Stimulated activated CD8-positive, alpha-beta memory T cell treated with anti-CD3 and anti-CD28 coated beads, Interleukin-4, amount 100 ng/mL, for 1 hour (primary cell): ENCODE measurements at places on chromosomes 7 and 10.

DNA sequence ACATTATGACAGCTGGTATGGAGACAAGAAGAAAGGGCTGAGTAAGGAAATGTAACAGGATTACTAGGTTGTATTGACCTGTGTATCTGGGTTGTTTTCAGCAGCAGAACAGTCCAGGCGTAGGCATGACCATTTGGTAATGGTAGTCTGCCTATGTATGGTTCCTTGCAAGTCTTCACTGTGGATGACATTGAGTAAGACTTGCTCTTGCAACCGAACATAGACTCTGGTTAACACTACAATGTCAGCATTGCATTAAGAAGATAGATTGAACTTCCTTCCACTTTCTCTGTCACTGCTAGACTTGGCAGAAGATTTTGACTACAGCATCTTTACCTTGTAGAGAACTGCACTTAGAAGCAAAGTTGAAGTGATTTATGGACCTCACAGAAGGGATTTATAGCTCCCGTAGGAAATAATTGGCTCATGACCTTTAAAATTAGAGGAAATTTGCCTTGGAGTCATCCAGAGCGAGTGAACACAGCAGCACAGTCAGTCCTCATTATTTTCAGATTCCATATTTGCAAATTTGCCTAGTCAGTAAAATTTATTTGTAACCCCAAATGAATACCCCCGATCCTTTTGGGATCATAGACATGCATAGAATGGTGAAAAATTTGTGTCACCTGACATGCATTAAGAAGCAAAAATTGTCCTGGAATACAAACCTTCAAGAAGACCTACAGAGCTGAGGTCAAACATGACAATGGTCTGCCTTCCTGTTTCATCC is 79.6 kb upstream of the STRIP2 start:
- no peak for DNase-seq

- peak; percentile 31 for DNase-seq
These were observed 145.1 kb downstream of the PLXNA4 start for GRCh38 chr7:132430861-132431822.

GRCh38 chr10:32244011-32244410 is 102.9 kb downstream of the EPC1 start:
- no peak for DNase-seq

- no peak for DNase-seq
These were observed 212.5 kb downstream of the SEC23IP start for GRCh38 chr10:120105001-120105400.

- no peak for DNase-seq
These were observed 273.8 kb downstream of the RNLS start for GRCh38 chr10:88309365-88309764.

GRCh38 chr10:88293073-88293472 is 290.0 kb downstream of the RNLS start:
- no peak for DNase-seq

GRCh38 chr7:56097700-56098099 is 4.9 kb upstream of the PHKG1 start:
- no peak for DNase-seq

DNA sequence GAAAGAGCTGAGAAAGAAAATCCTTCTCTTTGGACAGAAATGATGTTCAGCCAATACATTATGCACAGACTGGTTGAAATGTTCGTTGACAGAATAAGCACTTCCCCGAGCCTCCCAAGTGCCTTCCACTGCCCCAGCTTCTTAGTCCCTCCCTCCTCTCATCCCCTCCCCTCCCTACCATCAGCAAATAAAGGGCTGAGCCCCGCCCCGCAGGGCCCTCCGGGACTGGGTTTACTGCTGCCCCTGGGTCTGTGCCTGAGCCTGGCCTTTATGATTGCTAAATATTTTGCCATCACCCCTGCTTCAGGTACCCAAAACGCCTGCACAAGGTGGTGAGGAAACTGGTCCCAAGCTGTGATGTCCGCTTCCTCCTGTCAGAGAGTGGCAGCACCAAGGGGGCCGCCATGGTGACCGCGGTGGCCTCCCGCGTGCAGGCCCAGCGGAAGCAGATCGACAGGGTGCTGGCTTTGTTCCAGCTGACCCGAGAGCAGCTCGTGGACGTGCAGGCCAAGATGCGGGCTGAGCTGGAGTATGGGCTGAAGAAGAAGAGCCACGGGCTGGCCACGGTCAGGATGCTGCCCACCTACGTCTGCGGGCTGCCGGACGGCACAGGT is 28.1 kb downstream of the HKDC1 start:
- DNase-seq: no peak

GRCh38 chr10:43259213-43259991 is 7.5 kb downstream of the RASGEF1A start:
- DNase-seq: no peak

GRCh38 chr7:155763691-155764437 is 48.4 kb downstream of the SHH start:
- peak; percentile 21 for DNase-seq

DNA sequence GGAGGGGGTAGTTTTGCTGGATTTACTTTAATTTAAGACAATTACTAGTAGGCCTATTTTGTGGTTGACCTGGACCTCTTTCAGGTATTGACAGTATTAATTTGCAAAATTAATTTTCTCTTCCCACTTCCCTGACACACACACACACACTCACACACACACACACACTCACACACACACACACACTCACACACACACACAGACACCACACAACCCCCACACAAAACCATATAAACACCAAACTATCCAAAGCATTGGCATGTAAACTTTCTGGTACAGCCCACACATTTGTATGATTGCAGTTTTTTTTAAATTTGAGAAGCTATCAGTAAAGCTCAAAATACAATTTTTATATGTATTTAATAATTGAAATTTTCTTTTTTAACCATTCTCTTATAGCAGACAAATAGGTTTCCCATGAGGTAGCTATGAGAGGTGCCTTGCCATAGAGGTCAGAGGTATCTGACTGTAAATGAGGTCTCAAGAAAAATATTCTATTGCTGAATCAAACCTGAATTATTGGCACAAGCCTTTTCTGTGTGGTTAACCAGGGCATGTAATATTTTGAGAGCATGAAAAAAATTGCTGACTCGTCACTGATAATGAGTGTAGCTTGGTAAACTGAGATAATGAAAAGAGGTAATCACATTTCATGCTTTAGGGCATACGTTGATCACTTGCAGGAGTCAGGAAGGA is 306.5 kb downstream of the GATA3 start:
- no peak for DNase-seq

GRCh38 chr7:156903232-156903909 is 10.4 kb upstream of the LMBR1 start:
- no peak for DNase-seq

DNA sequence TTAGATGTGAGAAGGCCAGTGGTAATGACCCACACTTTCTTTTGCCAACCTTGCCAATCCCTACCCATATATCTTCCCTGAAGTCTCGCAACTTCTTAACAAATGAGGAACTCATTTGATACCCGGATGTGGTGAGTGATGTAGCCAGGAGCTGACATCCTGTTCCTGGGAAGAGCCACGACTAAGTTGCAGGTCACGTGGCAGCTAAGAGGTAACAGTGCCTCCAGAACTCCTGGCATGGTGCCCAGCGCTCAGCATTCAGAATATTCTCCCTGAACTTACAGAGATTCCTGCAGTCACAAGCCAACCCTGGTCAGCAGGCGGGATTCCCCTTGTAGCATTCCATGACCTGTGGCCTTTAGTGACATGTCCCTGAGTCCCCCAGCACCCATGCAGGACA is 282.5 kb downstream of the GALNT17 start:
- DNase-seq: no peak

DNA sequence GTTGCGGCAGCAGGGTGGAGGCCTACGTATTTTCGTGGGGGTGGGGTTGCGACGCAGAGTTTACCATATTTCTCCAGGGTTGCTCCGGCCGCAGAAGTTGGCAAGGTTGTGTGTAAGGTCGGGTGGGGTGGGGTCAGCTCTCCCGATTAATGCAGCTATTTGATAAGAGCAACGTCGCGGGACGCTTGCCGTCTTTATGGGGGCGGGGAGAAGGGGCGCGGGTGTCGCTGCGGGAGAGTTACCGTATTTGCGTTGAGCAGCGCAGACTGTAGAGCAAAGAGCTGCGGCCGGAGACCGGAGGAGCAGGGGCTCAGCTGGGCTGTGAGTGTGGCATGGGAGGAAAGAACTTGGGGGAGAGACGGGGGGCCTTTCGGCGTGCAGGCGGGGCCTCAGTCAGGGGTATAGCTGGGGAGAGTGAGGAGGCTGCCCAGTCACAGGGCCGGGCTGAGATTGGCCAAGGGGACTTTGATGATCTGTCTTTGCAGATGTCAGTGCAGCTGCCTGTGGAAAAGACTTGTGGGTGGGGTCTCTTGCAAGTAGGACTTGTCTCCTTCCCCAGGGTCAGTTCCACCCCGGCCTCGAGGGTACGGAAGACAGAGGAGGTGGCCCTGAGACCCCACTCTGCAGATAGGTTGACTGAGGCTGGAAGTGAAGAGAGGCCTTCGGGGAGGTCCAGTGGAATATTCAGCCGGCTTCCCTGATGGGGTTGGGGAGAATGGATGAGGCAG is 26.6 kb downstream of the ZNF775 start:
- DNase-seq: no peak

DNA sequence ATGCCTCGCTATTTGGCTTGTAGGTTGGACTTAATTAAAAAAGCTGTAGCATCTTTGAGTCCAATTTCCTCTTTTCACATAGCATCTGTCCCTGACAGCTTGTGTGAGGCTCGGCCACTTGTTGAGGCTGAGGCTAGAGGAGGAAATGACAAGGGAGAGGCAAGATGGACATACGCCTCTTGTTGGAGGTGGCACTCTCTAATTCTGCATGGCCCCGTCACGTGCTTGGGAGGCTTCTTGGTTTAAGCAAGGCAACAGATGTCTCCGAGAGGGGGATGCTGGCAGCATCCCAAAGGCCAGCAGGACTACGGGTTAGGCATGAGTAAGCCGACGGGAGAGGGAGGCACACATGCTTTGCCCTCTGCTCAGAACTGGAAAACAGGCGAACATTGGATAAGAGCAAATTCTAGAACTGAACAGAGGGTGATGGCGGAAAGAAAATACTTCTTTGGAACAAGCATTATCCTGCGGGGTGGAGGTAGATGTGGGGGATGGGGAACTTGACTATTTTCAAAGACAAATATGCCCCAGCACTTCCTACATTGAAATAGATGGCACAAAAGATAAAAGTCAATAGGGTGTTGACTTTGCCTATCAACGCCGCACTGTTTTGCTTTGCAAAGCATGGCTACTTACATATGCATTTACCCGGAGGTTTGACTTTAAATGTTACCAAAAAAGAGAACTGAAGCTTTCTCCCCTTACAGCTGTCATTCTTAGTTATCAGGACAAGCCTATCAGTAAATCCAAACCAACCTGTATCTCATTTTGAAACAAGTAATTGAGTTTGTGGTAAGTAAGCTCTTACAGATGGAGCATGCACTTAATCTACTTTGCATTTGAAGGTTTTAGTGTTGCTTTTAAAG is 94.8 kb downstream of the CHN2 start:
- DNase-seq: no peak

DNA sequence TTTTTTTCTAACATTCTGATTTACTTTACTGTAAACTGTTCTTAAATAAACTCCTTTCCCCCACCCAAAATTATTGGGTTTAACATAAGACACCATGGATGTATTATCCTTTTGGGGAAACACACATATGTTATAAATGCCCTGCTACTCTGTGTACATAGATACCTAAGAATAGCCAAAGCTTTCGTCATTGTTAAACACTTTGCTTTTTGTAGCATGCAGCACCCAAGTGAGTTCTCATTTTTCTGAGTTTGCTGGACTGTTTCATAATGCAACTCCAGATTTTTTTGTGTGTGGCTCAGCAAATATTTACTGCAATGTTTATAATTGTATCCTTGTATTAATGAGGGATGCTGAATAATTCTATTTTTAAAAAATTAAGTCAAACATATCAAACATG is 86.9 kb downstream of the VTI1A start:
- DNase-seq: no peak

- DNase-seq: no peak
These were observed 668.2 kb upstream of the IGFBP3 start for GRCh38 chr7:46589286-46589685.

DNA sequence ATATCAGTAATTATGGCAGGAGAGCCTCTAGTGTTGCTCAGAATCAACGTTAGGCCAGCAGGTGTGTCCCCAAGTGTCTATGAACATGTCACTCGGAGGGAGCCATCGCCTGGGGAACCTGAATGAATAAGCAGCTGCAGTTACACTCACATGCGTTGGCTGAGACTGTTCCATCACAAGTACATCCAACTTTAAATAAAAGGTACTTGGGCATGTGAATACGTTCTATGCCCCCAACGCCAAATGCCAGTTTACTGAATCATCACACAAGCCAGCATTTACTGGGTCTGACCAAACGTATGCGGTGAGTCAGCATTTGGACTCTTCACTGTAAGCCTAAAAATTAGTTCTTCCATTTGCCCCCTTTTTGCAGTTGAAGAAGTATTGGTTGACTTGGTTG is 207.6 kb upstream of the PLXNA4 start:
- no peak for DNase-seq

DNA sequence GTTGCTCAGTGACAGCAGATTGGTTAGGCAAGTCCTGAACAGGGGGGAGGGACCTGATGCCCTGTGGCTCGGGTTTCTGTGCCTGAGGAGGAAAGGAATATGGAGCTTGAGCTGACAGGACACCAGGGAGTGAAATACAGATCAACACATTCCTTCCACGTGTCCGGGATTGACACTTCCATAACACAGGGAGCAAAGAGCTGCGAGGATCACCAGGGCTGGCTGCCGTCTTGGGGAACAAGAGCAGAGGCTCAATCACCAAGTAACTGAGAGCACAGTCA is 36.7 kb upstream of the EFCAB10 start:
- DNase-seq: no peak

GRCh38 chr7:78720066-78720465 is 733.4 kb downstream of the MAGI2 start:
- DNase-seq: no peak

DNA sequence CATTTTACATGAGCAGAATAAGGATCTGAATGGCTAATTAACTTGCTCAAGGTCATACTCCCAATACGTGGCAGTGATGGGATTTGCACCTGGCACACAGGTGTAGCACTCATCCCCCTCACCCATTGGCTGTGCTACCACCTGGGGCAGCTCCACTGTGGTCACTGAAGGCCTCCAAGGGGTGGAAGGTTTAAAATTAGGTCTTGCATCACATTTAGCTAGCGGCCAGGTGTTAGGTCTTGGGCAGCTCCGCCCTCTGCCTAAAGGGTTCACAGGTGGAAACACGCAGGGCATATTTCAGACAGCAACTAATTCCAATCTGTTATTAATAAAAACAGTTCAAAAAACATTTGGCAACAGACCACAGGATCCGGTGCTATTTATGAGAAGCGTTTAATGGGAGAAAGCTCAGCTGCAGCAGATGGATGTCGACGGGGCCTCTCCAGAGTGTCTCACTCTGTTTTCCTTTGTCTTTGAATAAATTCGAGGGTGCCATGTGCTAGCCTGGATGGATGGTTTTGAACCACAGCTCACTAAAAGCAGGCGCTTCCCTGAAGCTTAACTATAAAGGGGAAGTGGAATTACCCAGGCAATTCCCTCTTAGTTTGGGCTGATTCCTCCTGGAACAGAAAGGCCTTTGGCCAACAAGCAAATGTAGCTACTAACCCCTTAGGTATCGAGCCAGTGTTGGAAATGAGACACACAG is 1017.6 kb downstream of the TYW1 start:
- no peak for DNase-seq
